ENCODE measurements at places on chromosomes 7 and 10. TPM values are rescaled to one million over a fixed set of nuclear protein-coding genes. Genes with fewer than 3 reads are reported as not detected.

GRCh38 chr7:12796397-12797127 lies 109.1 kb downstream of the ARL4A start:
- DNase-seq = no peak

TMEM176A gene
- not detected for total RNA-seq

DNA sequence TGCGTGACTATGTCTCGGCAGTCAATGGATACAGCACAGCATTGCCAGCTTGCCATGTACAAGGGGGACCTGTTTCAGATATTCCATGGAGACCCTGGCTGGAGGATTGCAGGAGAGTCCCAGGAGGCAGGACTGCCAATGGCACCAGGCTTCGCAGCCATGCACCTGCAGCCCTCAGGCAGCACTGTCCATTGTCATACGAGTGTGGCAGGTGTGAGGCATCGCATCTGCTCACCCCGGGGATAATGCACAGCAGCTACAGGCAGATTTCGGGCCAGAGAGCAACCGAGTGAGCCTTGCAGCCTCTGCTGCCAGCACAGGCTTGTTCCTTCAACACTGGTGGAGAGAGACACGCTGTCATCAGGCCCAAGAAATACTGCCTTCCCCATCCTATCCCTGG lies 415.1 kb downstream of the PAXIP1 start:
- no peak for DNase-seq

- peak; percentile 88 for DNase-seq
These were observed 95.7 kb upstream of the PALS2 start for GRCh38 chr7:24477398-24478136.

FBXL15 gene
- total RNA-seq = 17.6 TPM

ANKIB1 gene
- total RNA-seq = 26.8 TPM

Data from HT1080 (cell line).